ENCODE measurements at places on chromosomes 7 and 10. TPM values are rescaled to one million over a fixed set of nuclear protein-coding genes. Genes with fewer than 3 reads are reported as not detected.

The WDFY4 gene
- polyA plus RNA-seq: 81.0 TPM

The CPA2 gene
- not detected for polyA plus RNA-seq

The SPAG6 gene
- not detected for polyA plus RNA-seq

The ARID5B gene
- 165 TPM for polyA plus RNA-seq

The HOXA10 gene
- not detected for polyA plus RNA-seq

The THAP5 gene
- polyA plus RNA-seq: 36.2 TPM

The LRRC61 gene
- polyA plus RNA-seq: 23.9 TPM

The NCAPG2 gene
- polyA plus RNA-seq: 2.2 TPM

The TBC1D12 gene
- 0.89 TPM for polyA plus RNA-seq

The GBF1 gene
- 6.1 TPM for polyA plus RNA-seq

The NKX2-3 gene
- polyA plus RNA-seq: not detected

The RHOBTB1 gene
- polyA plus RNA-seq: 0.21 TPM

The CTAGE4 gene
- not detected for polyA plus RNA-seq

The CHST15 gene
- 19.5 TPM for polyA plus RNA-seq

The PKD1L1 gene
- polyA plus RNA-seq: 0.15 TPM

The CCDC172 gene
- not detected for polyA plus RNA-seq

All from naive B cell (primary cell).